ENCODE measurements at places on chromosomes 2 and 18.

DNA sequence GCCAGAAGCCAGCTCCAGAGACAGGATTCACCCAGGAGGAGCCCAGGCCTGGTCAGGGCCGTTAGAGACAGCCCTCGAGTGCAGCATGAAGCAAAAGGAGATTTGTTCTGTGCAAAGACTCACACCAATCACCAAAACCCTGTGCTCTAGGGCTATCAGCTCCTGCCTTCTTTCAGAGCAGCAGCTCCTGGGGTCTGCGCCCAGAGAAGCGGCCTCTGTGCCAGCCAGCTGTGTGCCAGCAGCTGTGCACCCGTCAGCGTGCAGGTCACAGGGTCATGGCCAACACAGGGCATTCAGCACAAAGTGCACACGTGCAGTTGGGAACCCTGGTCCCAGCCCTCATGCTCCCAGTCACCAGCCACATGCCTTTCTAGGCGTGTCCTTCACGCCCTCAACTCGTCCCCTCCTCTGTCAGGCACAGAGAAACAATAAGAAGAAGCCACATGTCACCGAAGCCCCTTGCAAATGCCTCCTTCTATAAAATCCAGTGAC, 49.3 kb downstream of the ZNF516 start:
- DNase-seq = no peak

GRCh38 chr18:42281124-42281523, 326.1 kb downstream of the PIK3C3 start:
- DNase-seq = no peak

GRCh38 chr2:20650393-20650876, 463 bp downstream of the HS1BP3 start:
- DNase-seq = peak; percentile 41

DNA sequence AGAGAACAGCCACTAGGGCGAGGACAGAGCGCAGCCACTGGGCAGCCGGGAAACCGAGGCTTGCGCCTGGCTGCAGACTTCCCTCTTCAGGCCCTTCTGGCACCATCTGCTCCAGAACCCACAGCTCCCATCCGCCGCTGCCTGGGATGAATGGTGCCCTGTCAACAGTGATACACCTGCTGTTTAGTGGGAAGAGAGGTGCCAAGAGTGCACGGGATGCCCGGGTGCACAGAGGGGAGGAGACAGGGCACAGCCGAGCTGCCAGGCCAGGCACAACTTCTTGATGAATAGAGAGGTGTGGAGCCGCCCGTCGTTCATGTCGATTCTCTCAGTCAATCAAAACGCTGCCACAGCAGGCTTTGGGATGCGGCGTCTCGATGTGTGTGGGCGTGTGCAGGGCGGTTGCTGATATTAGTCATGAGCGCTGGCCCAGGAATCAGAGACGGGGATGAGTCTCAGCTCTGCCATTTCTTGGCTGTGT, 39.5 kb downstream of the RRM2 start:
- DNase-seq = no peak

DNA sequence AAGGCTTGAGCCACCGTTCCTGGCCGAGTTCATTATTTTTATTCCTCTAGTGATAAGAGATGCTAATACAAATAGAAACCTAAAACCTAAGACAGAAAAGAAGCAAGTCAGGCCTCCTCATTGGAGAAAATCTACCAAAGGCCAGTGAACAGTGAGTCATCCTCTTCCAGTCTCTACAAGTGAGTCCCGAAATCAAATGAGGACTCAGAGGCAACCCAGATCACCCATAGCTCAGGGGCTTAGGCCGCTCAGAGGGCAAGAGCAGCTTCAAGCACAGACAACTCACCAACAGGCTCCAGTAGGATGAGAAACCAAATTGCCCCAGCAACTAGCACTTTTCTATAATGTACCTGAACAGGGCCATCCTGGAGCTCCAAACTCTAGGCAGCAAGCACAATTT, 42.7 kb upstream of the ACMSD start:
- no peak for DNase-seq

GRCh38 chr2:189260361-189260814, 80.8 kb upstream of the COL5A2 start:
- peak; percentile 52 for DNase-seq

DNA sequence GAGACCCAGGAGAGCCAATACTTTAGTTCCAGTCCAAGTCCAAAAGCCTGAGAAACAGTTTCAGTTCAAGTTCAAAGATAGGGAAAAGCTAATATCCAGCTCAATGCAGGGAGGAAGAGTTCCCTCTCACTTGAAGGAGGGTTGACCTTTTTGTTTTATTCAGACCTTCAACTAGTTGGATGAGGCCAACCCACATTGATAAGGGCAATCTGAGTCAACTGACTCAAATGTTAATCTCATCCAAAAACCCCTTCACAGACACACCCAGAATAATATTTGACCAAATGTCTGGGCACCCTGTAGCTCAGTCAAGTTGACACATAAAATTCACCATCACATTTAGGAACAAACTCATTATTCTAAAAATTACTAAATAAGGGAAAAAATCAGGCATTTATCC, 246.8 kb downstream of the METTL4 start:
- no peak for DNase-seq

- DNase-seq = no peak
These were observed 16.9 kb upstream of the PAIP2B start for GRCh38 chr2:71243634-71244301.

All from AG10803 (cell line).